Hematopoietic multipotent progenitor cell (in vitro differentiated cells): ENCODE measurements at places on chromosomes 13 and 19.
A peak's percentile ranks its signal among the peaks of the same experiment; 100 is the strongest.

GRCh38 chr19:7159105-7159933, 89.8 kb downstream of the ZNF557 start:
- DNase-seq = no peak

GRCh38 chr19:32674931-32675719, at the start of gene ANKRD27:
ANKRD27 (minus strand) TSS chr19:32675180; CDS start chr19:32659015, 16,165 bp downstream.
- peak; percentile 97 for DNase-seq

DNA sequence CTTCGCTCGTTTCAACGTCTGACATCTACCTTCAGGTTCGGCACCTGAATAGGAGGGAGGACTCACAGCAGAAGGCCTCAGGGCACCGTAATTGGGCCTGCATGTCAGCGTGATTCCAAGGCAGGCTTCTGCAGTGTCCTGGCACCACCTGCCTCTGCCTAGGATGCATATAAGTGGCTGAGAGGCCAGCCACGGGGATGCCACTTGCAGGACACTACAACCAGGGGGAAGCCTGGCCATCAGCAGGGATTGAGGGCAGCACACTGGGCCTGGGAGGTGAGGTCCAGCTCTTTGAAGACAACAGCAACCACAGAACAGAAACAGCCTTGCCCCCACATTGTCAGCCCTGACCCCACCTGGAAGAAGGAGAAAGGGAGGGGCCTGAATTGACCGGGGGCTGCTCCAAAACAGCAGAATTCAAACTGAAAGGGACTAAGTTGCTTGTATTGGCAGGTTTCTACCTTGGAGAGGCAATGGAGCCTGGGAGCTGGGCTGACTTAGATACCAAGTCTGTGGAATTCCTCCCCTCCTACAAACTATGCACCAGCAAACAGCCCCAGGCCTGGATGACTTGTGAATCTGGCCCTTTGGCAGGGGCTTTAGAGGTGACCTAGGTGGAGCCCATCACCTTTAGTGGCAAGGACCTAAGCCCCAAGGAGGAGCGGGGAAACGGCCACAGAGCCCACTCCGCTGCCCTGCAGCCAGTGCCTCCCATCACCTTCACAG, 34.1 kb upstream of the POMP start:
- DNase-seq = no peak

DNA sequence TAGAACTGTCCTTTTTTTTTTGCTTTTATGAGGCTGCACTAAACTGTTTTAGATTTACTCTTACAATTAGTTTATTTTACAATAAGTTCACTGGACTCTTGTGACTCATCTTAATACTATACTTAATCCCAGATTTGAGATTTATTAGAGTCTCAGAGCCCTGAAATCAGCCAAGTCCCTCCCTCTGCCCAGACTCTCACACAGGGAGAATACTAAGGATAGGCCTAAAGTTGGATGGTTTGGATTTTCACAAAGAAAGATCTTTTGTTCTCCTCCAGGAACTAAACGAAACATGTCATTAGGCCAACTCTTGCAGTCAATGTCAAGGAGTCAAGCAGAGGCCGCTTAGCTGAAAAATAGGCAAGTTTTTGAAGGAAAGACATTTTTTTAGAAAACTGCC, 42.7 kb upstream of the MIR17HG start:
- no peak for DNase-seq

DNA sequence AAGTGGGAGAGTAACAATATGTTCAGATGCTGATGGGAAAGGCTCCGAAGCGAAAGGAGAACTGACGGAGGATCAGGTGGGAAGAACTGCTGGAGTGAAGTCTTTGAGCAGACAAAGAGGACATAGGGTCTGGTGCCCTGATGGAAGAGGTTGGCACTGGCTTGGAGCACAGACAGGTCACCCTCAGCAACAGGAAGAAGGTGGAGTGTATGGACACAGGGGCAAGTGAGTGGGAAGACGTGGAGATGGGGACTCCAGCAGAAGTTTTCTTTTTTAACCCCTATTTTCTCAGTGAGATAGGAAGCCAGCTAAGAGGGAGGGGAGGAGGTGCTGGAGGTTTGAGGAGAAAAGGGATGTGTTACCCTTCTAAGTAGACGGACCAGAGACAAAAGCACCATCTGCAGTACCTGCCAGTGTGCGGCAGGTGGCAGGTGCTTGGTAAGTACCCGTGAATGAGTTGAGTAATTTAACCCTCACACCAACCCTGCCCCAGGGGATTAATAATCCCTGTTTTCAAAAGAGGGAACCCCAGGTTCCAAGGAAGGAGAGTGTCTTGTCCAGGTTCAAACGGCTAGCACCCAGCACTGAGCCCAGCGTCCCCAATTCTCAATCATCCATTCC, 11.2 kb downstream of the HAS1 start:
- DNase-seq = no peak

- DNase-seq = no peak
These were observed 142.8 kb downstream of the KLF12 start for GRCh38 chr13:73991384-73991783.

- no peak for DNase-seq
These were observed 159.1 kb downstream of the LMO7 start for GRCh38 chr13:75795274-75795673.

GRCh38 chr13:59408738-59409137, 755.0 kb downstream of the DIAPH3 start:
- DNase-seq = no peak

DNA sequence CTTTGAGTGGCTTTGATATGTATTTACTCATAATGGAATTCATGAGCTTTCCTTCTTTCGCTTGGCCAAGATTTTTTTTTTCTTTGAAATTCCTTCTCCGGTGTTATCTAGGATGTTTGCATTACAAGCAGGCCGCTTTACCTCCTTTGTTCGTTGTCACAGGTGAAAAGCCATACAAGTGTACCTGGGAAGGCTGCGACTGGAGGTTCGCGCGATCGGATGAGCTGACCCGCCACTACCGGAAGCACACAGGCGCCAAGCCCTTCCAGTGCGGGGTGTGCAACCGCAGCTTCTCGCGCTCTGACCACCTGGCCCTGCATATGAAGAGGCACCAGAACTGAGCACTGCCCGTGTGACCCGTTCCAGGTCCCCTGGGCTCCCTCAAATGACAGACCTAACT, 16.7 kb downstream of the KLF5 start:
- no peak for DNase-seq

GRCh38 chr13:31587698-31588266, 151.5 kb upstream of the RXFP2 start:
- DNase-seq = no peak

- no peak for DNase-seq
These were observed 15.7 kb downstream of the ZNF808 start for GRCh38 chr19:52542984-52543664.

DNA sequence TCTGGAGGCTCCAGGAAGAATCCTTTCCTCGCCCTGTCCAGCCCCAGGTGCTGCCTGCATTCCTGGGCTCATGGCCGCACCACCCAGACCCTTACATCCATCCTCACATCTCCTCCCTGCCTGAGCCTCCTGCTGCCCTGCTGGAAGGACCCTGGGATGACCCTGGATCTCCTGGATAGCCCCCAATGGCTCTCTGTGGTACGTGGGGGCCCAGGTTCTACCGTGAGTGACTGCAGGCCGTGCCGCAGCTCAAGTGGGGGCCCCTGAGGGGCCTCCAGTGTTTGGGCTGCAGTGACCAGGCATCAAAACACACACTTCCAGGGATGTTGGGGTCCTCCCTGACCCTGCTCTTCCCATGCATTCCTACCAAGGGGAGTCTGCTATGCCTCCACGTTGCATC, 8.3 kb upstream of the MCF2L start:
- no peak for DNase-seq

- DNase-seq = no peak
These were observed 218.0 kb downstream of the IRS2 start for GRCh38 chr13:109568339-109568818.

DNA sequence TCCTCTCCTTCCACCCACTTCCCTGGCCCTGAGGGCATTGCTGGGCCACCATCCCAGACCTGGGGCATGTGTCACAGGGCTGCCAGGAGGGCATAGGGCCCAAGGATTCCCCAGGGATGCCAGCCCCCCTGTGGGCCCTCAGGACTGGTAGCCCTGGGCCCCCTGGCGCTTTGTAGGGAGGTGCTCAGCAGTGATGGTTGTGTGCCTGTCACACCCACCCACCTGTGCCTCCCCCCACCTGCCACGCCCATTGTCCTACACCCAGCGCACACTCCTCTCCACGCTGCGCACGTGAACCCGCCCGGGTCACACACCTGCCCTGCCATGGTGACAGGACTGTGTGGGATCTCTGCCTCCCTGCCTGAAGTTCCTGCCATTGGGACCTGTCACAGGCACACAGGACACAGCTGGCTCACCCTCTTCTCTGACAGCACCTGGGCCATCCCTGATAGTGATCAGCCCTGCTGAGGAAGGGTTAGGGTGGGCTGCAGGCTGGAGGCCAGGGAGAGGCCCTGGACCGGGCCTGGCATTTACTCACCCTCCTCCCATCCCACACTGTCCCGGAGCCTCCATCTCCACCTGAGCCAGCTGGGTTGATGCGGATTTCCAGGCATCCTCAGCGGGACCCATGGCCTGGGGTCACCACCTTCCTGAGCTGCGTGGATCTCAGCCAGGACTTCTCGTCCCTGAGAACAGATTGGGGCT, 23.9 kb downstream of the WTIP start:
- DNase-seq = no peak

GRCh38 chr13:103812558-103812957, 746.3 kb upstream of the SLC10A2 start:
- DNase-seq = no peak

DNA sequence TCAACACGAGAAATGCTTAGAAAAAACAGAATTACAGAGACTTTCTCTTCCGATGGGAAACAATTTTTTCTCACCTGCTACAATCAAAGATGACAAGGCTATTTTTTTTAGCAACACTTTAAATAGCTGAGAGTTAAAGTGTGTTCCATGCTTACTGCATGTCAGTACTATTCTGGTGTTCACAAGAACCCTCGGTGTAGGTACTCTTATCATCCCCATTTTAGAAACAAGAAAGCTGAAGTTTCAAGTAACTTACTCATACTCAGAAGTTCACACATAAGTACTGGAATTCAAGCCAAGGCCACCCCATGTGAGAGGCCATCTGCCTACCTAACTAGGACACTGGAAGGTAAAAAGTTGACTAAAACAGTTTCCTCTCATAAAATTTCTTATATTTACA, 9.0 kb upstream of the TNFRSF19 start:
- DNase-seq = no peak

DNA sequence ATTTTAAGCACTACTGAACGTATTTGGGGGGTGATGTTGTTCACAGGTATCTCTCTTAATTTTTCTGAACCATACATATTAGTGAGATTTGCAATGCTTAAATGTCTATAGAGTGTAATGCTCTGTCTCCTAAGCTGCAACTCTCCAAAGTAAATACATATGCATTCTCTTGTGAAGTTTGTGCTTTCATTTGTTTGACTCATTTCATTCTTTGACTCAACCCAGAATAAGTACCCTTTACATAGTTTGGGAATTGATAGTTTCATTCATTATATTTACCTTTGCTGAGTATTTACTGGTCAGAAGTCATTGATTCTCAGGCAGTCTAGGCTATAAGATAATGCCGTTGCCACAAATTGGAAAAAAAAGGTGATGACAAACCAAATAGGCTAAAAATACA, 406.9 kb downstream of the FGF9 start:
- DNase-seq = no peak

DNA sequence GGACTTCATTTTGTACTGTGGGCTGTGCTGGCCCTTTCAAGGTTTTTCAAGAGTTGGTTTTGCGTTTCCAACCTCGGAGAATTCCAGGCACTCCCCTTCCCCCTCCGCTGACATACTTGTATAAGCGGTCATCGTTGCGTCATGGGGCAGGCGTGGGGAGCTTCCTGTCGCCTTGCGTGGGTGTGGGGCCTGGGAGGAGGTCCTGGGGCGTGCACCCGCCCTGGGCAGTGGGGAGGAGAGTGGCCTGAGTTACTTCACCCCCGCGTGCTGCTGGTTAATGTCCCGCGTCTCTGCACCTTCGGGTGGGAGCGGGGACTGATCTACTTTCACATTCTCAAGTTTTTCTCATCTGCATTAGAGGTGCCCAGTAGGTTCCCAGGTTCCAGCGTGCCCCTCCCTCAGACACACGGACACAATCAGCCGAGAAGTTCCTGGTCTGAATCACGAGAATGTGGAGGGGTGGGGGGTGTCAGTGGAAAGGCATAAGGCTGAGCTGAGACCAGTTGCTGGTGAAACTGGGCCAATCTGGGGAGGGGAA, 4.1 kb downstream of the IER2 start:
- no peak for DNase-seq

DNA sequence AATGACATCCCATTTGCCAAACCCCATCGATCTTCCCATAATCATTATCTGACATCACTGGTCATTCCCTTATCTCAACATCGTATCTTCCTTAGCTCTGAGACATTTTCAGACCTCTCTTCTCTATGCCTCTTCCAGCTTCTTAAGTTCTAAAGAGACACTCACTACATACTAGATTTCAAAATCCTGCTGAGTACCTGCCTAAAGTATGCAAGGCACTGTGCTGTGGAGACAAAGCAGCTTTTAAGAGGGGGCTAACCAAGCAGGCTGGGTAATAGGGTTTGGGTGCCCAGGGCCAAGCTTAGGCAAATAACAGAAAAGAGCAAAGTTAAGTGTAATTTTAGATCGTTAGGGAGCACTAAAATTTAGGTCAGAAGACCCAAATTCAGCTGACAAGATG, 3.4 kb upstream of the POMP start:
- no peak for DNase-seq

DNA sequence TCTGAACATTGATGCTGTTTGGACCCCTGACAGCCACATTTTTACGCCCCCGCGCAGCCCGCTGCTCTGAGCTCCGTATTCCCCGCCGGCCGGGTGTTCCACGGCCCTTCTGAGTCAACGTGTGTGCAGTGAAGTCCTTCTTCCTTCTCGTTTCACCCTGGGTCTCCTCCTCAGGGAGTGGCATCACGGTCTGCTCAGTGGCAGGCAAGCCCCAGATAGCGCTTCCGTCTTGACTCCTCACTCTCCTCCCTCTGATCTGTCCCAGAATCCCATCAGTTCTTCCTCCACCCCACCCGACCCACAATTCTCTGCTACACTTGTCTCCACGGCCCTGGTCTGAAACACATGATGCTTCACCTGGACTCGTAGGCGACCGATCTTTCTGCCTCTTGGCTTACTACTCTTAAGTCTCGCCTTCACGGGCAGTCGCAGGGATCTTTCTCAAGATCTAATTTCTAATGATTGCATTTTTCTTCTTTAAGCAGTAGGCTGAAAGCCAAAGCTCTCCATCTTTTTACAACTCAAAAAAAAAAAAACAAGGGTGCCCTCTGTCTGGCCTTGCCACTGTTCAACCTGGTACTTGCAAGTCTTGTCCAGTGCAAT, 33.9 kb downstream of the CCNE1 start:
- peak; percentile 31 for DNase-seq

- no peak for DNase-seq
These were observed 50.0 kb downstream of the ALOX5AP start for GRCh38 chr13:30785191-30785850.

GRCh38 chr19:3838661-3839060, 30.2 kb downstream of the ZFR2 start:
- DNase-seq = no peak
